ENCODE measurements at places on chromosomes 3 and 15.

DNA sequence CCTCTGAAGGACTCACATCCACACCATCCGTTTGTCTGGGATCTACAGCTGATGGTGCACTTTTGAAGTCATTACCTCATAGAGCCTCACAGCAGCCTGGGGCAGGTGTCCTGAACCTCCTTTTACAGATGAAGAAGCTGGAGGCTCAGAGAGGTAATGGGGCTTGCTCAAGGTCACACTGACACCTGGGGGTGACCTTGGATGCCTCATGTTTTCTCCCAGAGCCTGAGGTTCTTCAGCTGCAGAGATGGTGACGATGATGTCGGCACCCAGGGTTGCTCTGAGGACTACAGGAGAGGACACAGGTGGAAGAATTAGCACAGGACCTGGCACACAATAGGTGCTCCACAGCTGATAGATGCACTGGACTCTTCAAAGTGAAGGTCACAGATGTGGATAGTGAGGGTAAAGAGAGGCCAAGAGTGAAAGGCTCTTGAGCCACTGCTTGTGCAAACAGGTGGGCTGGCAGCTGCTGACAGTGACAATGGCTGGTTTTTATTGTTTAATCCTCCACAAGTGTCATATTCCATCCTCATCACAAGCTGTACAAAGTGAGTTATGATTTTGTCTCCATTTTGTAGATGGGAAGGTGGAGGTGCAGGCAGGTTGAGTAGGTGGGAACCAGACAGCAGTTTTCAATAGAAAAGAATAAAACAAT, 17.4 kb upstream of the ATP2B2 start:
- peak; percentile 40 for DNase-seq

GRCh38 chr3:110062716-110063115, 725.4 kb upstream of the DPPA4 start:
- no peak for DNase-seq

DNA sequence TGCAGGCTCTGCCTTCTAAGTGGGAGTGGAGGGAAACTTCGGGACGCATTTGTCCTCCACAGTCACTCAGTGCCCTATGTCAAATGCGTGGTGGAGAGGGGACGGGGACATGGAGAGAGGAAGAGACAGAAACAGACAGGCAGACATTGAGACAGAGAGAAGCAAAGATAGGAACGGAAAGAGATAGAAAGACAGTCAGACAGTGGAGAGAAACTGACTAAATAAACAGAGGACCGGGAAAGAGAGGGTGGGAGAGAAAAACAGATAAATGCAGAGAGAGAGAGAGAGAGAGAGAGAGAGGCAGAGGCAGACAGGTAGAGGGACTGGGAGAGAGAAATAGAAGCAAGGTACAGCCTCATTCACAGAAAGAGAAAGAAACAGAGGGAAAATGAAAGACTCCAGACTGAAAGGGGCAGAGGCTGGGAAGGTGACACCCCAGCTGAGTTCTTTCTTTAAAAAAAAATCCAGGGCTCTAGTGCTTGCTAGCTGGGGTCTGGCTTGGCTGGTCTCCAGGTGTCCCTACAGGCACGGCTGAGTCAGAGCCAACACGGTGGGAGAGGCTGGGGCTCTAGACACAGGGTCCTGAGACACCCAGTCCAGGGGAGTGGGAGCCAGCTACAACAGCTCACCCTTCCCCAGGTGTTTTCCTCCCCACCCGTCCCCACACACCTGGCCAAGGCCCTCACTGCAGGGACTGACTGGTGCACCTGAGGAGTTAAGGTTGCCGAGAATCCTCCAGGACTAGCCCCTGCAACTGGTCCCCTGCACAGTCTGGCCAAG, 506.1 kb upstream of the PROK2 start:
- DNase-seq, result peak; percentile 69

DNA sequence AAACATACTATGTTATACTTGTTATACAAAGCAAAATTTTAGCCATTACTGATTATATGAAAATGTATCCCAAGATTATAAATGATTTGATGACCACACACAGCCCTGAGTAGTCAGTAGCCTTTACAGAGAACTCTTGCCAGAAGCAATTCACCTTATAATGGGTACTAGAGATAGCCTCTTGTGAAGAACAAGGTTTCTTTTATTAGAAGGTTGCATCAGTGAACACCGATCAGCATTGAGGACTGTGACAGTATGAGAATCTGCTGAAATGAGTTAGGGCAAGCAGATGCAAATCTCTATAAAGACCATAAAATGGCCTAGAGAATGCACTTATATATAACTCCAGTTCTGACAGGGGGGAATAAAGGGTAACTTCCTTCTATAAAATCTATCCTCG, 10.1 kb downstream of the CDC25A start:
- no peak for DNase-seq

DNA sequence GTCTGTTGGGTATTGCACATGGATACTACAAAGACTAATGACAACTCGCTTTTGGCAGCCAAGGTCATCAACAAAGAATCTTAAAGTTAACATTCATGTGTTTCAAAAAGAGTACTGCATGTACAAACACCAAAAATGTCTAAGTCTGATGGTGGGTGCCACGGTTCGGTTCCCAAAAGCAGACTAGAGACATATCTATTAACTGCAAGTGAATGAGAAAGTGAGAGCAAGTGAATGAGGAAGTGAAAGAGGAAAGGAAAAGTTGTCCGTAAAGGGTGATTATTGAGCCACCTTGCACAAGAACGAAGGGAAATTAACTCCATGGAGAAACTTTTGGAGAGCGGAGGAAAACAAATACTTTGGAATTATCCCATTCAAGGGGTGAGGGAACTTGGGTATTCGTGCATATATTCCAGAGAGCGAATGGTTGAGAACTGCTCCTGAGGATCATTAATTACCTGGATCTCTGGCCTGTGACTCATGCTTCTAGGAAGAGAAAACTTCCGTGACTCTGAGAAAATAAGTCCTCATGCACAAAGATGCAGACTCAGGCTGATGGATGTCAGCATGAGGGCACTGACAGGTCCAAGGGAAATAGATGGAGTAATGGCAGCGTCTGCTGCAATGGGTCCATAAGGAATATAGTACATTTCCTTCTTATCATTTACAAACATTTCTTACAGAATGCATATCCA, 336.5 kb upstream of the TGFBR2 start:
- DNase-seq, result no peak

DNA sequence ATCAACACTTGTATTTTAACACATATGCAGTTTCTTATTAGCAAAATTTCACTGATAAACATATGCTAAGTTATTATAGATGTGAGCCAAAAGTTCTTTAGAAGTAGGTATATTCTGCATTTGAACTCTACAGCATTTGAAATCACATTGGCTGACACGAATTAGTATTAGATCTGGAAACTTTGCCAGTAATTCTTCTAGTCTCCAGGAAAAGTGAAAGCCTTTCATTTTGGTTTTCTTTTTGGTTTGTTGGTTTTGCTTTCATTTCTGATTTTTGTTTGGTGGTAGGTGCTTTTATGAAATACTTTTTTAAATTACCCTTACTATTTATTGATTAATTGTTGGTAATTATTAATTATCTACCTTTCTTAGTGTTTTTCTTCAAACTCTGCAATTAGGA, 72.9 kb downstream of the RBMS3 start:
- DNase-seq, result no peak

- DNase-seq, result peak; percentile 90
Observed at GRCh38 chr15:39248204-39248603, 332.7 kb upstream of the THBS1 start.

DNA sequence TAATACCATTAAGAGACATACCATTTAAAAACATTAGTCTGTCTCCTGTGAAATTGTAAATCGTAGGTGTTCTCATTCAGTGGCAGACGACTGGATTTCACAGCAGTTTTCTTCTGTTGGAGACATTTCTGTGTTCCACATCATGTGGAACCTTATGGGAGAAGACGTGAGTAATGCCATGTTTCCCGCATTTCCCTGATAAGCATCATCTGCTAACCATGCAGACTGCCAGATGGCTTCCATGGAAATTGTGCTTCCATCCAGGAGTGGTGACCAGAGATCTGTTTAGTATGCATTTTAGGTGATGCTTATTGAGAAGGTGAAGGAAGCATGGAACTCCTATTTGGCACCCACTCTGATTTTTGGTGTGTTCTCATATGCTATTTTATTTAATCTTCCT, 28.4 kb upstream of the ST3GAL6 start:
- DNase-seq, result no peak

- no peak for DNase-seq
Observed at GRCh38 chr3:112908252-112908651, 61.6 kb upstream of the CD200R1L start.

GRCh38 chr3:35777065-35777464, 137.7 kb downstream of the ARPP21 start:
- DNase-seq, result no peak

- DNase-seq, result no peak
Observed at GRCh38 chr3:80424951-80425350, 657.2 kb upstream of the ROBO1 start.

DNA sequence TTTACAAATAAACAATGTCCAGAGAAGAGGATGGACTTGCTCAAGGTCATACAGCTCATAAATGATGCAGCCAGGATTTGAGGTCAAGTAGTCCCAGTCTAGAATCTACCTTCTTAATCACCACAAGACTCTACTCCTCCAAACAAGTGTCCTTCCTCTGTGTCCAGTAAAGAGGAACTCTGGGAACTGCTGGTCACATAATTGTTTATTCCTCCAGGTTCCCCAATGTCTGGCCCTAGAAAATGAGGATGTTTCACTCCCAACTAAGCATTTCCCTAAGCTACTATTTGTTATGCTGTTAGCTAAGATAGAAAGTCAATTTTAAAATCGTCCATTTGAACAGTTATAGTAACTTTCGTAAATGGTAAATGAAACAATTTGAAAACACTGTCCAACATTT, 192.4 kb downstream of the FHIT start:
- DNase-seq, result no peak

GRCh38 chr3:196517919-196518318, 2.8 kb upstream of the SMCO1 start:
- no peak for DNase-seq

DNA sequence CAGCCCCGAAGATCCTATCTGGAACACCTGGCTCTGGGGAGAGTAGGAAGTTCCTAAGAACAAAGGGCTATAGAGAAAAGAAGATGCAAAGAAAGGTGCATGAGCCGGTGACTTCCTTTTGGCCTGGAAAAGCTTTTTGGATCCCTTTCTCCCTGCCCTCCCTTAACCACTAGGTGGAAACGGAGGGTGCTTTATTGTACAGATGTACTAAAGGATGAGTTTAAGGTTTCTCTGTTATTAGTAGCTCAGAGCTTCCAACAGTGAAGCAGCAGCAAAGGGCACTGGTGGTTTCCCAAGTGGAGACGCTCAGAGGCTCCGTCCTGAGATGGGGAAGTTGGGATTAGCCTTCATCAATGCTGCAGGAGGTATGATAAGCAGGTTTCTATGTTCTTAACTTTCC, 5.9 kb upstream of the ADGRG7 start:
- peak; percentile 64 for DNase-seq

GRCh38 chr15:90765966-90766365, 48.8 kb downstream of the BLM start:
- DNase-seq, result no peak

- DNase-seq, result no peak
Observed at GRCh38 chr3:12369598-12369997, 80.7 kb downstream of the PPARG start.

DNA sequence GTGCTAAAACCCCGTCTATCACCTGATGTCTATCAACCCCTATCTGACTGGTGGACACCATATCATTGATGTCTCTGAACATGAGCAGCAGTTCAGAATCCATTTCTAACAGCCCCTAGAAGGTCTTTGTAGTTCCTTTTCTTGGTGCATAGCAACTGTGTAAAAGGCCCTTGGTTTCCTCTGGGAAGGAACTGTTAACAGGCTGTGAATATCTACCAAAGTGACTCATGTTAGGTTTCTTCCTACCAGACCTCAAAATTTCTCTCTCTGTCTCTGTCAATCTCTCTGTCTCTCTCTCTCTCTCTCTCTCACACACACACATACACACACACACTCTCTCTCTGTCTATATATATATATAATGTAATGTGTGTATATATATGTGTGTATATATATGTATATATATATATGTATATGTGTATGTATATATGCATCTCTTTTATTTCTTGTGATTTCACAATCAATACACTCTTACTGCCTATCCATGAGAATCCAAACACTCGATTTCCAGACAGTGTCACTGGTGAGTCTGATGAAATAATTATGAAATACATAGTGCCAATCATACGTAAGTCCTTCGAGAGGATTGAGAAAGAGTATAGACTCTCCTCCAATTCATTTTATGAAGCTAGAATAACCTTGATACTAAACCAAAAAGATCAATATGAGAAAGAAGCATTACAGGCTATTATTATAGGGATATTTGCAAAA, 335.9 kb upstream of the SLCO3A1 start:
- DNase-seq, result no peak

DNA sequence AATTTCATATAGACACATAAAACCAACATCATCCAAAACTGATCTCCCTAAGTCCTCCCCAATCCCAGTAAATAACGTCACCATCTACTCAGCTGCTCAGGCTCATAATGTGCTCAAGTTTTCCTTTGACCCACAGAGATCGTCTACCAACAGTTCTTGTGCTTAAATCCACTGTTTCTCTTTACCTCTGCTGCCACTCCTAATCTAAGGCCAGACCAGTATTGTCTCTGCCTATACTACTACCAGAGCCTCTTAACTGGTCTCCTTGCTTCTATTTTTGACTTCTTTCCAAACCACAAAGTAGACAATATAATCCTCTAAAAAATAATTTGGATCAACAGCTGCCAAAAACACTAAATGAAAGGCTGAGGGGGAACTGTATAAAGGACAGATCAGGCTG, 65.3 kb downstream of the CLASP2 start:
- no peak for DNase-seq

GRCh38 chr15:90382320-90382719, 5.7 kb upstream of the IQGAP1 start:
- no peak for DNase-seq

GRCh38 chr3:50550079-50550736, 17.3 kb downstream of the C3orf18 start:
- DNase-seq, result peak; percentile 80

- no peak for DNase-seq
Observed at GRCh38 chr3:15638193-15638890, 36.8 kb downstream of the BTD start.

- DNase-seq, result no peak
Observed at GRCh38 chr15:80342148-80342547, 62.0 kb upstream of the ARNT2 start.

DNA sequence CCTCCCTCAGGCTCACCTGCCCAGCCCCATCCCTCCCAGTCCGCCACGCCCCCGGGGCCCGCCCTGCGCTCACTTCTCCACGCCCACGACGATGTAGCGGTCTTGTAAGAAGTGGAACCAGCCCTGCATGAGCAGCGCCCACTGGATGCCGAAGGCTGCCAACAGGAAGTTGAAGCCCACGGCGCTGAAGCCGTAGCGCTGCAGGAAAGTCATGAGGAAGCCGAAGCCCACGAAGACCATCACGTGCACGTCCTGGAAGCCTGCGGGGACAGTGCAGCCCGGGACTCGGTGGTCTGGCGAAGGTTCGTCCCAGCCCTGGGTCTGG, 9.7 kb downstream of the RHCG start:
- DNase-seq, result peak; percentile 58

DNA sequence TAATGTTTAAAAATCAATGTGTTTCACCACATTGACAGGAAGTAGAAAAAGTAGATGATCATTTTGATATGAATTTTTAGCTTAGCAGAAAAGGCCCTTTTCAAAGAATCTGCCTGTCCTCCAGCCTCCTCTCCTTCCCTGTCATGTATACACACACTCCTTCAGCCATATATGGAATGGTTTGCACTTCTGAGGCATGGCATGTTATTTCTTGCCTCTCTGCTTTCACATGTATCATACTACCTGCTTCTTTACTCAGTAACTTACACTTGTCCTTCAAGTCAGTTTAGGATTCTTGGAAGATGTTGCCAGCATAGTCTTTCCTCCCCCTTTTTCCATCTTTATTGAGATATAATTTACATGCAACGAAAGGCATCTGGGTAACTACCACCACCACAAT, 79.0 kb downstream of the REC114 start:
- no peak for DNase-seq
